ENCODE measurements at places on chromosomes 11 and 22.

GRCh38 chr11:46489656-46490560 is 98.3 kb upstream of the CHRM4 start:
- DNase-seq: no peak

- DNase-seq: no peak
Measured at GRCh38 chr11:14657841-14658240, 14.2 kb downstream of the PDE3B start.

- DNase-seq: no peak
Measured at GRCh38 chr22:42632096-42632495, 8.3 kb downstream of the ATP5MGL start.

DNA sequence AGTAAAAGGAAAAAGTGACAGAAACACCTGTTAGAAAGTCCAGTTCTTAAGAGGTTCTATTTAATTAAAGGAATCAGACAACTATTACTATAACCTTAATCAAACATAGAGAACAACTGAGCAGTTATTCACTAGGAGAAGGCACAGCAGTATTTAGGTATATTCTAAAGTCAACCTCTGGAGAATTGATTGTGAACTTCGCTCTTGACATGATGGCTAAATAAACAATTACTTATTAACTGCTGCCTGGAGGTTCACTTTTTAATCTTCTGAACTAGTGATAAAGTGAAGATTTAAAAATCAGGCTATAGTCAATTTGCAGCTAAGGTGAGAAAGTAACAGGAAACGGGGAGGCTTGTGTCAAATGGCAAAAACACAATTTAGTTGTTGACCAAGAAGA is 557.3 kb downstream of the FAM181B start:
- no peak for DNase-seq

GRCh38 chr11:134460881-134461280 is 48.8 kb upstream of the B3GAT1 start:
- DNase-seq: no peak

- DNase-seq: no peak
Measured at GRCh38 chr11:67405196-67405567, 1.3 kb downstream of the TBC1D10C start.

DNA sequence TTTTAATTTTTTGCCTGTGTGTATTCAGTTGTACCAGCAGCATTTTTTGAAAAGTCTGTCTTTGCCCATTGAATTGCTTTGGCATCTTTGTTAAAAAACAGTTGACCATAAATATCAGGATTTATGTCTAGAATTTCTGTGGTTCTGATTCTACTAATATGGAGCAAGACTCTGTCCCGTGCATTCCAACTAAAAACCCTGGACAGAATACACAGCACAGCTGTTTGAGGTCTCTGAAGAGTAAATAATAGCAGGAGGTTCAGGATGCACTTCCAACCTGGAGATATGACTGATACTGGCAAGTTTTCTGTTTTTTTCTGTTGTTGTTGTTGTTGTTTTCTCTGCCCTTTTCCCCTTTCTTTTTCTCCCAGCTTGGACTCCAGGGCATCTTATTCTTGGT is 141.9 kb downstream of the TMEM135 start:
- DNase-seq: no peak

GRCh38 chr22:27576413-27576812 is 225.1 kb downstream of the MN1 start:
- no peak for DNase-seq

DNA sequence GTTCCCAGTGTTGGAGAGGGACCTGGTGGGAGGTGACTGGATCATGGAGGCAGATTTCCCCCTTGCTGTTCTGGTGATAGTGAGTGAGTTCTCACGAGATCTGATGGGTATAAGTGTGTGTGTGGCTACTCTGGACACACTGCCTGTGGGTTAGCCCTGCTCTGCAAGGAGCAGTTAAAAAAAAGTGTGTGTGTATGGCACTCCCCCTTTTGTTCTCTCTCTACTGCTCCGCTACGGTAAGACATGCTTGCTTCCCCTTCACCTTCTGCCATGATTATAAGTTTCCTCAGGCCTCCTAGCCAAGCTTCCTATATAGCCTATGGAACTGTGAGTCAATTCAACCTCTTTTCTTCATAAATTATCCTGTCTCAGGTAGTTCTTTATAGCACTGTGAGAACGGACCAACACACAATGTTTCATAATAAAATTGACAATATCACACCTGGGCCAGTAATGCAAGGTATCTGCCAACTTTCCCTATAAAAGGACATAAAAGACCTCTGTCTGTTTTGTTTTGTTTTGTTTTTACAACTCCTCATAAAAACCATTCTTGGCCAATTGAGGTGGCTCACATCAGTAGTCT is 20.2 kb downstream of the CLTCL1 start:
- DNase-seq: no peak

DNA sequence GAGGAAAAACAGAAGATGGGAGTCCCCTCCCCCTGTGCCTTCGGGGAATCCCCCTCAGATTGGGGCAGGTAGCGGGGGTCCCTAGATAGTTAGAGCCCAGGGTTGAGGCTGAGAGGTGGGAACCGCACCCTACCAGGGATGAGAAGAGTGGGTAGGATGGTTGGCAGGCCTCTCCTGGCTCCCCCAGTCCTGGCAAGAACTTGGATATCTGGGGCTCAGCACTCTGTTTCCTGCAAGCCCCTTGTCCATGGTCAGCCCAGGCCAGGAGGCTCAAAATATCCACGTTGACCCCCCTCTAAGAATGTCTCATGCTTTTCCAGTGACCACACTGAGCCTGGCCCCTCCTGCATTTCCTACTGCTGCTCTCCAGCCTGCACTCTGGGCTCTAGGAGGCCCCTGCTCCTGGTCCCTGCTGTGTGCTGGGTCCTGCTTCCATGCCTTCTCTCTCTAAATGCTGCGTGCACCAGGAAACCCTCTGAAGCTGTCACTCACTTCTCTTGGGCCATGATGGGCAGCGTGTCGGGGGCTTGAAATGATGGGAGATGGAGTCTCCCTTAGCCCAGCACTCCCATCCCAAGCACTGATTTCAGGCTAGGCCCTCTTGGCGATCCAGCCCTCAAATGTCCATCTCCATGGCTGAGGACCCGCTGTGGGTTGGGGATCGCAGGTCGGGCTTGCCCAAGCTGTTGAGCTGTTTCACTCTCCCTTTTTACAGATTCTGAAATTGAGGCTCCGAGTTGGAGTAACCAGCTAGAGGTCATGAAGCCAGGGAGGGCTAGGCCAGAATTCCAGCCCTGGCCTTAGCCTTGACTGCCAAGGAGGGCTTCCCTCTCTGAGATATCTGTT is 2.0 kb downstream of the MAP3K11 start:
- DNase-seq: no peak

- DNase-seq: no peak
Measured at GRCh38 chr11:129620237-129621104, 195.2 kb upstream of the TMEM45B start.

GRCh38 chr11:77039491-77040400 is 5.5 kb downstream of the B3GNT6 start:
- no peak for DNase-seq

DNA sequence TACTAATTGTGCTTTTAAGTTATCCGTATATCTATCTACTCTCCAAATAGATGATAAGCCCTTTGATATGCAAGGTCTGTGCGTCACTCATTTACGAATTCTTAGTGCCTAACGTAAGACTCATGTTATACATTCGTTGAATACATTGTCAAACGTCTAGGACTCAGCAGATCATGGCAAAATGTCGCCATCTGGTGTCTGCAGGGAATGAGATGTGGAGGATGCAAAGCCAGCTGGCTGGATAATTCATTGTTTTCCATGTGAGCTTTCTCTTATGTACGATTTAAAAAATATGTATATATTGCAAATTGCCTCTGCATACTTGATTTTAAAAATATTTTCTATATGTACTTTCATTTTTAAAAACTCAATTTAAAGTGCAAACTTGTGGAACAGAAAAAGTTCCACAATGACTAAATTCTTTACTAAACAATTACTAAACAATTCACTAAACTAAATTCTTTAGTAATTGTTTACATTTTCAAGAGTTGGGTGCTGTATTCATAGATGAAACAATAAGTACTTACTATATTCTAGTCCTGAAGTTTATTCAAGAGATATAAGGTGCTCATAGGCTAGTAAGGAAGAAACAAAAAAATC is 33.8 kb downstream of the ZNF202 start:
- peak; percentile 36 for DNase-seq

GRCh38 chr11:56700242-56700913 is 1.5 kb downstream of the OR9G1 start:
- no peak for DNase-seq

DNA sequence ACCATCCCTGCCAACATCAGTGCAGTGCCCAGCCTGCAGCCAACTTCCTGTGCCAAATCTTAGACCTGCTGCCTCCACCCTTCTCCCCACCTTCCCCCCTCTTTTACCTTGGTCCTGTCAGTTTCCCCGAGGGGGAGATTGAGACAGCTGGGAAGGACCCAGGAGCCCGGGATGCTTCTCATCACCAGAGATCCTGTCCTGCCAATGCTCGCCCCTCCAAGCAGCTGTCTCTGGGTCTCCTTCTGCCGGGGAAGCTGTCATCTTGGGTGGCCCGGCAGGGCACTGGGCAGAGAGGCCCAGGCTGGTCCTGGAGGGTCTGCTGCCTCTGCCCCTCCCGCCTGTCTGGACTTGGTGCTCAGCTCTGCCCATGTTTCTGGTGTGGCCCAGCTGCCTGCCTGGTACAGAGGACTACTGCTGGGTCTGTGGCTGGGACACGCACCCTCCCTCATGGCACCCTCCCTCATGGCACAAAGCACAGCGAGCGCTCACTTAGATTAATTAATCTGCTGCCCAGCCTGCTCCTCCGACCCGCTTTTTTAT is 60.4 kb upstream of the THY1 start:
- no peak for DNase-seq

- no peak for DNase-seq
Measured at GRCh38 chr11:99881610-99882009, 805.5 kb upstream of the ARHGAP42 start.

- DNase-seq: no peak
Measured at GRCh38 chr11:65286686-65287085, 24.9 kb downstream of the POLA2 start.

GRCh38 chr11:14413307-14414069 is 54.5 kb upstream of the RRAS2 start:
- no peak for DNase-seq

DNA sequence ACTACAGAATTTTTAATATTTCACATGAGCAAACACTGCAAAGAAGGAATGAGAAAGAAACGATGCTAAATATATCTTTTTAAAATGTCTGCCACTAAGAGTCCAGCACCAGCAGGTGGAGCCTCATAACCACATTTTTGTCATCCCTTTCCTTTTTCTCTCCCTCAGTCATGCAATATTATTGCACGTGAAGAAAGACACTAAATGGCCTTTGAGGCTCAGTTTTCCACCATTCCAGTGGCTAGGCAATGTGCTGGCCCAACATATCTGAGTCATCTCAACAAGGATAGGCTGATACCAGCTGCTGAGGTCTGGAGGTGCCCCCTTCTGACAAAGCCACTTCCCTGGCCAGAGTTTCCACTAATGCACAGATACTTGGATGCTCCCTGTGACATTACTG is 1.8 kb downstream of the ALKBH8 start:
- no peak for DNase-seq

- DNase-seq: no peak
Measured at GRCh38 chr11:104798789-104799188, 99.5 kb downstream of the CASP12 start.

DNA sequence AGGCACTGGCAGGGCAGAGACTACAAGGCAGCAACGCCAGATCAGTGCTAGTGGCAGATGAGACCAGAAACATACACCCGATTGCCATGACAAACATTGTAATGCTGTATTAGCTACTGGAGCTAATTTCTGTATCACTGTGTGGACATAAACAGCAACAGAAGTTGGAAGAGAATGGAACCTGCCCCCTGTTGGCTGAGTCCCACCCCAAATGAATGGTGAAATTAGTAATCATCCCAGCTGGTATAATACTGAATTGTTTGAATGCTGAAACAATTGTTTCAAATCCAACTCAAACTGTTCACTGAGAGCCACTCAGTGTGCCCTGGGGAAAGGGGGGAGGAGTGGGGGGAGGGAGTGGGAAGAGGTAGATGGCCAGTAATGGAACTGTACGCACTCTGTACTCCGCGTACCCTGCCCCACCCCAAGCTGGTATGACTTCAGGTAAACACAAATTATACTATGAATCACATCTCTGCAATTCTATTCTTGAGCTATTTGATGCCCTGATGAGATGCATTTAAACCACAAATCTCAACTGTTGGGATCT is 11.2 kb upstream of the BIRC3 start:
- DNase-seq: no peak

- peak; percentile 48 for DNase-seq
Measured at GRCh38 chr22:28093711-28094110, 174.7 kb upstream of the PITPNB start.

GRCh38 chr11:105033781-105034180 is 1.2 kb downstream of the CASP1 start:
- DNase-seq: no peak

GRCh38 chr11:80627364-80627763 is 1186.5 kb upstream of the TENM4 start:
- DNase-seq: no peak

GRCh38 chr11:71097506-71098240 is 154.7 kb downstream of the SHANK2 start:
- DNase-seq: no peak

DNA sequence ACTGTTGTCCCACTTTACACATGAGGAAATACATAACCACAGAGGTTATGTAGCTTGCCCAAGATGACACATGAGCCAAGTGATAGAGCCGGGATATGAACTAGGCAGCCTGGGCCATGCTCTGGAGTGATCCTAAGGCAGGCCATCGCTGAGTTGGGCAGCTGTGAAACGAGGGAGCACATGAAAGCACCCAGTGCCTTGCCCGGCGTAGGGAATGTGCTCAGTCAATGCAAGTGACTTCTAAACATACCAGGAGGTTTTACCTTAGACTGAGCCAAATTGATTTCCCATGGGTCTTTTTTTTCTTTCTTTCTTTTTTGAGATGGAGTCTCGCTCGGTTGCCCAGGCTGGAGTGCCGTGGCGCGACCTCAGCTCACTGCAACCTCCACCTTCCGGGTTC is 10.5 kb downstream of the GRIK4 start:
- no peak for DNase-seq

DNA sequence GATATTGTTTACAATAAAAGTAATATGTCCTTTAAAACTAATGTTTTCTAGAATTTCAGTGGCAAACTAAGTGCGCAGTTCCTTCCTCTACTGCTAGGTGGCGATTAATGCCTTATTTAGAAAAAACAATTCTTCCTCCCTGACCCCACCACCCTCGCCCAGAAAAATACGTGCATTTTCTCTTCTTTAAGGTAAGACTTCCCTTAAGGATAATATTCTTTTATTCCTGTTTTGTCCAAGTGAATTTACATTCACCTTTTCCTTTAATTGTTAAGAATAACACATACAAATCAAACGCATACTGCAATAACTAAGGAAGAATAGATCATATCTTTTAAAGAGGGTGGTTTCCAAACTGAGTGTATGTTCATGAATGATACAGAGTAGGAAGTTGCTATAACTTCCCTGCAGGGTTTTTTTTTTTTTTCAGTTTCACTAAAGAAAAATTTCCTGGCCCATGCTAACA is 17.0 kb upstream of the PSMA1 start:
- peak; percentile 40 for DNase-seq

- no peak for DNase-seq
Measured at GRCh38 chr11:16818284-16818683, 79.8 kb downstream of the C11orf58 start.
